ENCODE measurements at places on chromosomes 6 and 20. TPM values are rescaled to one million over a fixed set of nuclear protein-coding genes. Genes with fewer than 3 reads are reported as not detected.

DNA sequence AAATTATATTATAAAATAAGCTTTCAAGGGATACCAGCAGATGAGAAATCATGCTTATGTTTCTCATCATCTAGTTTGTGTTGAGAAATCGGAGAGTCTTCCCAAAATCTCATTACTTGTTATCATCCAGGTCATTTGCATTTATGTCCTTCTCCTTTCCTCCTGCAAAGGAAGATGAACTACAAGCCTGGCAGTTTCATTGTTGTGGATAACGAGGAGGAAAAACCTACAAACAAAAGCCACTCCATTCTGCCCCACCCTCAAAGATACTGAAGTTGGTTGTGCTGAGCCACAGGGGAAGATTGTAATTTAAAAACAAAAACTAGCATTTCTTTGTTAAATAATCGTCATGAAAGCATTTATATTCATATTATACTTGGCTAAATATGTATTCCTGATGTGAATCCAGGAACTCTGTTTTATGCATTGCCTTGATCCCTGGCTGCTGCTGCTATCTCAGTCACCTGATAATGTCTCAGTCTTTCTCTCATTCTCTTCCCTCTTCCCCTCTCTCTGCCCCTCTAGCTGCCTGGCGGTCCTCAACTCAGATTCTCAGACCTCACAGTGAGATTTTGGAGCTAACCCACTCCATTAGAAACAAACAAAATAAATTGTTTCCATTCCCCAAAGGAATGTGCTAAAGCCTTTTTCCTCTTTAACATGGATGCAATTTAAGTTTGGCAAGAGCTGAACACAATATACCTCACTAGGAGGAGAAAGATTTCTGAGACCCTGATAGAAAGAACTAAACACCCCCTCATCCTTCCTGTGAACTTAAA is 185.3 kb downstream of the ADAT2 start:
- no peak for DNase-seq

GRCh38 chr6:106444777-106445507 is 84.4 kb downstream of the CRYBG1 start:
- peak; percentile 68 for DNase-seq

DNA sequence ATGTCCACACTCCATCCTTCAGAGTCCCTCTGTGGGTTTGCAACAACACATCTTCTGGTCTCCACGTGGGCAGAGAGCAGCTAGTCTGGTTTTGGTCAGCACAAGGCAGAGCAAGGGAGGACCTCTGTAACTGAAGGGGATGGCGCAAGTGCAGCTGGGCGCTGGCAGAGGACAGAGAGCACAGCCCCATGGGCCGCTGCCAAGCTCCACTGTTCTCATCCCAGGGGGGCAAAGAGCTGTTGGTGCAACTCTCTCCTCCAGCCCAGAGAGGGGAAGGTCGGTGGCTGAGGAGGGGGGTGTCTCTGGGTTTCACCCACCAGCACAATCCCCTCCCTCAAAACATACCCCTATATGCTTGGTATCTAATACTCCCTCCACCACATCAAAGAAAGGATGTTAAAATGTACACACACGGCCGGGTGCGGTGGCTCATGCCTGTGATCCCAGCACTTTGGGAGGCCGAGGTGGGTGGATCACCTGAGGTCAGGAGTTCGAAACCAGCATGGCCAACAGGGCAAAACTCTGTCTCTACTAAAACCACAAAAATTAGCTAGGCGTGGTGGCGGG is 9.1 kb downstream of the ATP9A start:
- DNase-seq = no peak

ANGPT4 gene
- 0.05 TPM for total RNA-seq
